ENCODE measurements at places on chromosomes 6 and 20. TPM values are rescaled to one million over a fixed set of nuclear protein-coding genes. Genes with fewer than 3 reads are reported as not detected.

DNA sequence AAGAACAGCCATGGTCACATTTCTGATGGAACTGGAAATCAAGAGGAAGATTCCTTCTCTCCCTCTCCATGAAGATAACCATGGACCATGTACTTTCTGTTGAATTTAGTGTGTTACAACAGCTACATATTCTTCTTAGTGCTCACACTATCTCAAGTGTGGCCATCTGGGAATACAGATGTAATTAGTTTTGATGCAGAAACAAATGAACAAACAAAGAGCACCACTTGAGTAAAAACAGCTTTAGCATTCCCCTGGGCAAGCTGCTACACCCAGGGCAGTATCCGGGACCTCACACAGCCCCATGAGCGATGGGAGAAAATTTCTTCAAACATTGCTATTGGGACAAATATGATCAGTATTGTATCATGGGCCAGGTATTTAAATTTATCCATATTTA lies 75.2 kb downstream of the RAMACL start:
- no peak for DNase-seq

- DNase-seq, result no peak
These were observed 245.1 kb upstream of the AFDN start for GRCh38 chr6:167581637-167582036.

- DNase-seq, result no peak
These were observed 628 bp downstream of the RBM24 start for GRCh38 chr6:17281497-17282481.

DNA sequence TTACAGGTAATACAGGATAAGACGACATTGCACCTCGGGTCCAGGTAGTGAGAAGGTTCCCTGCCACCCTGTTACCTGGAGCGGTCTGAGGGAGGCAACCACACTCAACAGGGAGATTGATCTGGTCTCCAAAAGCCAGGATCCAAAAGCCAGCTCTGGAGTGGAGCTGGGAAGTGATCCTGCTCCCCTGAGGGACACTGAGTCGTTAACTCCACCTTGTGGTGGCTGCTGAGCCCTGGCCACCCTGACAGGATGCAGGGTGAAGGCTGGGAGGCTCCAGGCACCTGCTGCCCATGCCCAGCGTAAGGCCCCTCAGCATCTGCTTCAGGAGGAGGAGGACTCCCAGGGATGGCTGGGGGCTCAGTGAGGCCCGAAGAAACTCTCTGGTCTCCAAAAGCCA lies 38.7 kb upstream of the SLC22A2 start:
- DNase-seq, result no peak

DNA sequence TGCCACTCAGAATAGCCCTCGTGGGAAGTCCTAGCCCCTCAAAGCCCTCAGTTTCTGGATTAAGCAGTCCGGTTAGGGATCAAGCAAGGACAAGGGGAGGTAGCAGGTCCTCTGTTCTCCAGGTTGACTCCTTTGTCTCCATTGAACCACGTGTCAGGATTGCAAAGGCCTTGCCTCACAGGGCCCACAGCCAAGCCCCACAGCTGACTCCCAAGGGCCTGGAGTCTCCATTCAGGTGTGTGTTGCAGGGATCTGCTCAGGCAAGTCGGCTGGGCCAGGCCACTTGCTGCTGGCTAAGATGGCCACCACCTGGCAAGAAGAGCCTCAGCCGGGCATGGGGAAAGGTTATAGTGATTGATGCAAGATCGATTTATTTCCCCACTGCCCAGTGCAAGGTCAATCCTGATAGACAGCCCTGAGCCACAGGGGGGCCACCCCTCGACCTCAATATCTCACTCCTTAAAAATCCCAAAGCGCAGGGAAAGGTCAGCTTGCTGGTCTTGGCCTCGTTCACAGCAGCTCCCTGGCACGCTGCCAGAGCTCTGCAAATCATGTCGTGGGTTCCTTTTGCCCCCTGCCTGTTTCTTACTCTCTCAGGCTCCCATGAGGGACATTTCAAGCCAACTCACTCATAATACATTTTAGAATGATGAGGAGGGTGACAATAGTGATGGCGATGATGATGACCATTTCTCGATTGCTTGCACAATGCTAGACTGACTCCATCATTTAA lies 75.9 kb downstream of the EDN3 start:
- DNase-seq, result no peak

SLC16A10 gene
- 0.02 TPM for total RNA-seq

SIRPB1 gene
- not detected for total RNA-seq

LST1 gene
- total RNA-seq, result 1.7 TPM

GRM1 gene
- total RNA-seq, result not detected

IDH3B gene
- 157 TPM for total RNA-seq

Data from K562 (cell line).